ENCODE measurements at places on chromosomes 13 and 19.

DNA sequence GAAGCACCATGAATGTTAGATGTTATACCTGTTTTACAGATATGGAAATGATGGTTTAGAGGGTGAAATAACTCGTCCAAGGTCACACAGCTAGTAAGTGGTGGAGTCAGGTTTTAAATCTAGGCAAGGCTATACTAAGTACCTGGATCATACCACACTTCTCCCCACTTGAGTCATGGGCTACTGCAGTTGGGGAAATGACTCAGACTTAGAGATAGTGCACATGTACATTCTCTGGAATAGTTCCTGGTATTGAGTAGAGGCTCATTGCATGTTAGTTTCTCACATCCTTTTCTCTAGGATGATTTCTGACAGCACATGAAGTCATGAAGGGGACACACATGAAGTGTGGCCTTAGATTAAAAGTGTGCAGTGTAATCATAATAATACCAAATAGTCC lies 76.2 kb upstream of the TNFSF11 start:
- no peak for DNase-seq
- no peak overlapping the region for H3K4me3 ChIP-seq
- H3K36me3 ChIP-seq, result no peaks in the 10 kb centered on the region
- no peaks in the 10 kb centered on the region for H3K27me3 ChIP-seq

GRCh38 chr13:31930901-31931522 lies 100.6 kb upstream of the FRY start:
- no peak overlapping the region for H3K4me3 ChIP-seq
- H3K36me3 ChIP-seq, result no peaks in the 10 kb centered on the region
- no peaks in the 10 kb centered on the region for H3K27me3 ChIP-seq
- peaks cover 10% of the 10 kb centered on the region for H3K4me1 ChIP-seq
- no peak for DNase-seq

DNA sequence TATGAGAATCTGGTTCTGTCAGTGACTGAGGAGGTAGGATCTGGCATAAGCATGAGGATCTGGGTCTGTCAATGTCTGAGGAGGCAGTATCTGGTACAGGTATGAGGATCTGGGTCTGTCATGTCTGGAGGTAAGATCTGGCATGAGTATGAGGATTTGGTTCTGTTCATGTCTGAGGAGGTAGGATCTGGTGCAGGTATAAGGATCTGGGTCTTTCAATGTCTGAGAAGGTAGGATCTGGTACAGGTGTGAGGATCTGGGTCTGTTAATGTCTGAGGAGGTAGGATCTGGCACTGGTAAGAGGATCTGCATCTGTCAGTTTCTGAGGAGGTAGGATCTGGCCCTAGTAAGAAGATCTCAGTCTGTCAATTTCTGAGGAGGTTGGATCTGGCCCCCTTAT lies 12.4 kb upstream of the PDCD2L start:
- no peak overlapping the region for H3K27ac ChIP-seq
- no peaks in the 10 kb centered on the region for H3K27me3 ChIP-seq
- no peaks in the 10 kb centered on the region for H3K4me1 ChIP-seq
- H3K4me3 ChIP-seq, result no peak overlapping the region

DNA sequence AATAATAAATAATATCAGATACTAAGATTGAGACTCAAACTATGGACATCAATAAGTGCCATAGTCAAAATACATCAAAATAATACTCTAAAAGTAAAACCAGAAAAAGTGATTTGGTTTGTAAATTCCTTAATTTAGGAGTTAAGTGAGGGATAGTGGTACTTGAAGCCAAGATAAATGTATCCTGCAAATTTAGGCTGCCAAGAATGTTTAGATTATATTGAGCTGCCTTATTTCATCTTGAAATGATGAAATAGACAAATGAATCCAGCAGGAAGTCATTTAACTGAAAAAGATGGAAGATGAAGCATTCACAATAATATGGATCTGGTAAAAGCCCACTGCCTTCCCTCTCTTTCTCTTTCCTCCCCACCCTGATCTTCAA lies 112.3 kb downstream of the LRCH1 start:
- H3K36me3 ChIP-seq, result peaks cover 3% of the 10 kb centered on the region
- no peak overlapping the region for H3K4me3 ChIP-seq
- H3K4me1 ChIP-seq, result peaks cover 12% of the 10 kb centered on the region
- H3K27me3 ChIP-seq, result no peaks in the 10 kb centered on the region

DNA sequence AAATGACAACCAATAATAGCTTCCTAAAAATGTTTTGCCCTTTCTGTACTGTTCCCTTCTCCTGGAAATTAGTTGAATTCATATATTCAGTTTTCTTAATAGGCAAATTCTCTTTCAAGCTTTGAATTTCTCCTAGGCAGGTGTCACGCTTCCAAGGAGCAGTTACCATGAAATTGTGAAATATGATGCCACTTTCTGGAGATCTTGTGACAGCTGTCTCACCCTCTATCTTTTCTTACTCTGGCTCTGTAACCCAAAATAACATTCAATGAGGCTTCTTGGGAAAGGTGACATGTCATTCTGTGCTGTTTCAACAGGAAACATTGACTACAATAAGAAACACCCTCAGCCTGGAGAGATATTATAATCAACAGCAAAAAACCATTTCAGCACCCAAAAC lies 80.3 kb upstream of the MRI1 start:
- no peak overlapping the region for H3K4me3 ChIP-seq
- no peaks in the 10 kb centered on the region for H3K27me3 ChIP-seq
- H3K36me3 ChIP-seq, result no peaks in the 10 kb centered on the region

- no peak overlapping the region for H3K27ac ChIP-seq
- no peaks in the 10 kb centered on the region for H3K36me3 ChIP-seq
- peak overlapping the region; percentile 99 for H3K4me3 ChIP-seq
- DNase-seq, result no peak
- no peaks in the 10 kb centered on the region for H3K4me1 ChIP-seq
These were observed 986 bp downstream of the DGKH start for GRCh38 chr13:42049454-42049813.

- DNase-seq, result no peak
- no peak overlapping the region for H3K27ac ChIP-seq
- no peak overlapping the region for H3K4me3 ChIP-seq
- H3K4me1 ChIP-seq, result no peaks in the 10 kb centered on the region
- no peaks in the 10 kb centered on the region for H3K36me3 ChIP-seq
- no peaks in the 10 kb centered on the region for H3K27me3 ChIP-seq
These were observed 283.1 kb downstream of the TDRD3 start for GRCh38 chr13:60679928-60680694.

DNA sequence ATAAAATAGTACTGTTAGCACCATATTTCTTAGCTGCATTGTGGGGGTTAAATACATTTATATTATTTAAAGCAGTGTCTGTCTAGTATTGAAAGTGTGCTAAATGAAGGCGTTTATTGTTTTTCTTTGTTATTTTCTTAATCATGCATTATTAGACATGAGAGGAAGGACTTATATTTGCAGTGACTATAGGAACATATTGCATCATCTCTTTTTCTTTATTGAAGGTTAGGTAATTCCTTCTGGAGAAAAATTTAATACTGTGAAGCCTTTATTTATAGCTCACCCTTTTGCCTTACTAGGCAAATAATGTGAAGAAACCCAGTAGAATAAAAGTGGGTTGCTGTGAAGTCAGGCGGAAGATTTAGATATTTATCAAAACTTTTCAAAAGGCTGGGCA lies 78.9 kb upstream of the ZNF420 start:
- H3K4me3 ChIP-seq, result no peak overlapping the region
- no peaks in the 10 kb centered on the region for H3K4me1 ChIP-seq
- no peaks in the 10 kb centered on the region for H3K27me3 ChIP-seq
- DNase-seq, result no peak
- H3K27ac ChIP-seq, result no peak overlapping the region

GRCh38 chr19:52891336-52891735 lies 6.1 kb downstream of the ZNF320 start:
- no peak for DNase-seq
- H3K27me3 ChIP-seq, result no peaks in the 10 kb centered on the region
- H3K27ac ChIP-seq, result no peak overlapping the region
- H3K36me3 ChIP-seq, result peaks cover 58% of the 10 kb centered on the region

GRCh38 chr13:110912651-110913051 lies 2.2 kb downstream of the ANKRD10 start:
- no peak overlapping the region for H3K4me3 ChIP-seq
- peaks cover 23% of the 10 kb centered on the region for H3K4me1 ChIP-seq
- H3K27ac ChIP-seq, result peak overlapping the region; percentile 84
- no peaks in the 10 kb centered on the region for H3K27me3 ChIP-seq
- H3K36me3 ChIP-seq, result peaks cover 14% of the 10 kb centered on the region

- no peaks in the 10 kb centered on the region for H3K27me3 ChIP-seq
- no peak for DNase-seq
- H3K27ac ChIP-seq, result no peak overlapping the region
- H3K4me1 ChIP-seq, result no peaks in the 10 kb centered on the region
These were observed 12.3 kb downstream of the MEF2B start for GRCh38 chr19:19157808-19158207.
